T-helper 2 cell treated with Interferon-gamma antibody and Interleukin-4, amounts not matched to agents 5 μg/mL and 100 μg/mL, for 36 hours (primary cell): ENCODE measurements at places on chromosomes 1 and 21.
A peak's percentile ranks its signal among the peaks of the same experiment; 100 is the strongest.

DNA sequence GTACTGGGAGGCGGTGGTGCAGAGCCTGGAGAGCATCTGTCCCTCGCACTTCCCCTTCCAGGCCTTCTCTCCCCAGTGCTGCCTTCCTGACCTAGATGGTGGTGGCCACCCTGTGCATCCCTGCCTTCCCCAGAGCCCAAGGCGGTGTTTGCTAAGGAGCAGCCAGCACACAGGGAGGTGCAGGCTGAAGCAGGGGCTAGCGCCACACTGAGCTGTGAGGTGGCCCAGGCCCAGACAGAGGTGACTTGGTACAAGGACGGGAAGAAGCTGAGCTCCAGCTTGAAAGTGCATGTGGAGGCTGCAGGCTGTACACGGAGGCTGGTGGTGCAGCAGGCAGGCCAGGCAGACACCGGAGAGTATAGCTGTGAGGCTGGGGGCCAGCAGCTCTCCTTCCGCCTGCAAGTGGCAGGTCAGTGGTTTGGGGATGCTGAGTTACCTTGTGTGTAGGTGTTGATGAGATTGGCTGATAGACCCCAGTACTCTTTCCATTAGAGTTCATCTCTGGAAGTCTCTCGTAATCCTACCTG is 51.6 kb downstream of the OBSCN start:
- DNase-seq, result no peak

- DNase-seq, result peak; percentile 72
Observed at GRCh38 chr1:205199090-205199930, 12.2 kb downstream of the DSTYK start.

DNA sequence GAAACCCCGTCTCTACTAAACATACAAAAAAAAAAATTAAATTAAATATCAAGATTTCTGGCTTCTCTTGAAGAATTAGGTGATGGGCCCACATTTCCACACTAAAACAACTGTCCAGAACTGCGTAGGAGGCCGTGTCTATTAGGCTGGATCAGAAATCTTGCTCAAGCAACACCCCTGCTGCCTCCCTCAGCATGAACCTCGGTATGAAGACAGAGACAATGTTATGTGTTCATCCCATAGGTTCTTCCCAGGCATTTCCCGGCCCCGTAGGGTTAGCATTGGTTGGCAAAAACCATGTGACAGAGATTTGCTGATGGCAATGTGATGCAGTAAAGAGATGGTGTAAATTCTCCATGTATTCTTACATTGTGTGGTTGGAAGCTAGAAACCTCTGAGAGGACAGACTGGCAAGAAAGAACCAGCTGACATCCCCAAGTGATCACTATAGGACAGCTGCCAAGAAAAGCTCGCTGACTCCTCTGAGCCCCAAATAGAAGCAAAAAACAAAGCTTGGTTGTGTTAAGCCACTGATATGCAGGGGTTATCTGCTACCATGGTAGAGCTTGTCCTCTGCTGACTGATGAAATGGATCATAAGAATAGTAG is 34.5 kb downstream of the EBNA1BP2 start:
- no peak for DNase-seq

GRCh38 chr1:180494370-180494769 is 8.0 kb downstream of the ACBD6 start:
- DNase-seq, result no peak

- no peak for DNase-seq
Observed at GRCh38 chr1:119808491-119808890, 2.8 kb downstream of the REG4 start.

DNA sequence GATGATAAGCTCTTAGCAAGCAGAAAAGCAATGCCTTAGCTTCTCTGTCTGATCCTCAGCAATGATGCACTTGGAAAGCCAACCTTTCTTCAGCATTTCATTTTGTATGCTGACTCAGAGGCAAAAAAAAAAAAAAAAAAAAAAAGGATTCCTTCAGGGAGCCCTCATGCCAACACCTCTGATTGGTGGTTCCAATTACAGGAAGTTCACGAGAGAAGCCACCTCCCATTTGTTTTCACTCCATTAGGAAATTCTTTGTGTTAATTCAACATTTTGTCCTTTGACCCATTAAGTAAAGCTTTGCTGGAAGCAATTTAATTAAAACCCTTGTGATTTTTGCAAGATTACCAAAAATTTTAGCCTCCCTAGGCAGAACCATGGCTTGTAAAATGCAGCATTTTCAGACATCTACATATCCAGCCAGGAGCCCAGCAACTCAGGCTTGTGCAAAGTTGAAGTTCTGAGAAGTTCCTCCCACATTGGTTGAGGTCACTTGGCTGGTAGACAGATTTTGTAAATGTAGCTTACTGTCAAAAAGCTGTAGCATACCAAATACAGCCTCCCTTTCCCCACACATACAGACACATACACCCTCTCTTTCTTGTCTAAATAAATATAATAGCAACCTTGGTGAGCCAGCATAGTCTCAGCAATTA is 27.1 kb upstream of the VTCN1 start:
- no peak for DNase-seq

GRCh38 chr1:26412180-26412840 is 1.7 kb downstream of the LIN28A start:
- no peak for DNase-seq

GRCh38 chr1:159162516-159163265 is 8.7 kb upstream of the CADM3 start:
- no peak for DNase-seq

- no peak for DNase-seq
Observed at GRCh38 chr21:14288922-14289321, 73.0 kb downstream of the RBM11 start.

DNA sequence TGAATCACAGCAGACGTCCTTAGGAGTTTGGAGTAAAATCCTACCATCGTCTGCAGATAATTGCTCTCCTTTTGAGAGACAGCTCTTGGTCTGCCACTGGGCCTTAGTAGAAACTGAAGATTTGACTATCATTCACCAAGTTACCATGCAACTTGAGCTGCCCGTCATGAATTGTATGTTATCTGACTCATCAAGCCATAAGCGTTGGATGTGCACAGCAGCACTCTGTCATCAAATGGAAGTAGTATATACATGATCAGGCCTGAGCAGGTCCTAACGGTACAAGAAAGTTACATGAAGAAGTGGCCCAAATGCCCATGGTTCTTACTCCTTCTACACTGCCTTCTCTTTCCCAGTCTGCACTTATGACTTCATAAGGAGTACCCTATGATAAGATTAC is 317.8 kb downstream of the GPATCH2 start:
- DNase-seq, result no peak

DNA sequence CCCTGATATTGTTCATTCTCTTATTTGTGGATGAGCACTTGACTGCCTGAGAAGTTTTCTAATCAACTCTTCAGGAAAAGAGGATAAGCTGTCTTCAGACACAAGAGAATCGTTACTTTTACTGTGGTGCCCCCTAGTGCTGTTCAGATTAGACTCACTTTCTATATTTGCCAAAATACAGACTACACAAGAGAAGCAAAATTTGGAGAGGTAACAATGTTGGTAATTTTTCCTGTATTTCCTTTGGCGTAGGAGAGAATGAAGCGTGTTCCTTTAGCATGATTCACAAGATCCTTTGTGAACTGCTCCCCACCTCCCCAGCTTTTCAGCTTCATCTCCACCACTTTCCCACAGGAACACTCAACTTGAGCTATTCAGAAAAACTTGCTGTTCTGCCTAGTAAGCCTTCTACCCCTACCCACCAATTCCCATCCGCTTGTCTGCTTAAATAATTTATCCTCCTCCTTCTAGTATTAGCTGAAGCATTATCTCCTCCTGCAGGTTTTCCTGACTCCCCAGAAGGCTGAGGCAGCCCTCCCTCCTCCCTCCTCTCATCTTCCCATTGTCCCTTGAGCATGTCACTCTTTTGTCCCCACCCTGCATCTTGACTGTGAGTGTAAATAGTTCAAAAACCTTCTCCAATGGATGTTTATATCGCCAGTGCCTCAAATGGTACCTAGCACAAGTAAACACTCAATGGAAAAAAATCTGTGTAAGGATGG is 4.5 kb downstream of the TNFSF4 start:
- no peak for DNase-seq

- peak; percentile 67 for DNase-seq
Observed at GRCh38 chr1:9654834-9655723, 3.5 kb downstream of the PIK3CD start.

DNA sequence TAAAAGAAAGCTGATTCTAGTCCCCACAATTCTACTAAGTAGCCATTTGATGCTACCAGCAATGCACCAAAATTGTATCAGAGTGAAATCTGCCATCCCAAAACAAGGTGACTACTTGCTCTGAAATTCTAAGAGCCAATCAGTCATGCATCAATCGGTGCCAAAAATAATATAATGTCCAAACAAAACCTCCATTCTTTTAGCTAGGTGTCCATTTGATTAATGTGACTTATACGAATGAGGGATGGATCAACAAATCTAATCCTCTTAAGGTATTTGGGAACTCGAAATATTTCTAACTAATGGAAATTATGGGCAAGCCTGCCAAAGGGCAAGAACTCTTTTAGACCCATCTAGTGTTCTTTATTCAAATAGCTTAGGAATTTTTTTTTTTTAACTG is 66.4 kb upstream of the NEK2 start:
- no peak for DNase-seq

DNA sequence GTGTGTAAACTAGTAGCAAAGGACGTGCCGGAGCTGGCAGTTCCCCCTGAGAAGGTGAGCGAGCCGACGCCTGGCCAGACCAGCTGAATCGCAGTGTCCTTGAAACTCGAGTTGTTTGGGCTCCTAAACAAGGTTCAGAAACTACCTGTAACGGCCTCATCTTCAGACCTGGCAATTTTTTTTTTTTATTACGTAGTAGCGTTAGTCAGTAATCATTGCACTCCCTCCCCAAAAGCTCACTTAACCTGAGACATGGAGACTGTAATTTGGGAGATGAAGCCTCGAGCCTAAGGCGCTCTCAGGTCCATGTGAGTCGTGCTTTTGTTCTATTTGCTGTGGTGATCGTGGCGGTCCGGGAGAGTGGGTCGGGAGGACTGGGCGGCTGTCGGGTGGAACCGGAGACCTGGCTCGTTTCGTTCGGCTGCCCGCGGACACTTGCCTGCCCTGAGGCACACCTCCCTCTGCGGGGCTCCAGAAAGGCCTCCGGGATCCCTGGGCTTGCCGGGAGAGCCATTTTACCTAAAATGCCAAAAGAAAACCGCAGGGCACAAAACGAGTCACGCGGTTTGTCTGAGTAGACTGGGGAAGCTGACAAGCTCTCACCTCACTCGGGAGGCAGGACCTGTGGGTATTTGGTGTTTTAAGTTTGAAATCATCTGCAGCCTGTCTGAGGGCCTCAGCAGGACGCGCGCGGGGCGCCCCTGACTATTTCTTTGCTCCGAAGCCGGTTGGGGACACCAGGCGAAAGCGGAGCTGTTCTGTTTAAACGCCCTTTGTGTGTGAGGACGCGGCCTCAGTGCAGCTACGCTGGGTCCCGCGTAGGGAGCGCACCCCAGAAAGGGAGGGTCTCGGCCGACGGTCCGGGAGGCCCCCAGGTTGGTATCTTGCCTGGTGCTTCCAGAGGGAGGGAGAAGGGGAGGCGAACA is 722 bp downstream of the LHX8 start:
- no peak for DNase-seq

DNA sequence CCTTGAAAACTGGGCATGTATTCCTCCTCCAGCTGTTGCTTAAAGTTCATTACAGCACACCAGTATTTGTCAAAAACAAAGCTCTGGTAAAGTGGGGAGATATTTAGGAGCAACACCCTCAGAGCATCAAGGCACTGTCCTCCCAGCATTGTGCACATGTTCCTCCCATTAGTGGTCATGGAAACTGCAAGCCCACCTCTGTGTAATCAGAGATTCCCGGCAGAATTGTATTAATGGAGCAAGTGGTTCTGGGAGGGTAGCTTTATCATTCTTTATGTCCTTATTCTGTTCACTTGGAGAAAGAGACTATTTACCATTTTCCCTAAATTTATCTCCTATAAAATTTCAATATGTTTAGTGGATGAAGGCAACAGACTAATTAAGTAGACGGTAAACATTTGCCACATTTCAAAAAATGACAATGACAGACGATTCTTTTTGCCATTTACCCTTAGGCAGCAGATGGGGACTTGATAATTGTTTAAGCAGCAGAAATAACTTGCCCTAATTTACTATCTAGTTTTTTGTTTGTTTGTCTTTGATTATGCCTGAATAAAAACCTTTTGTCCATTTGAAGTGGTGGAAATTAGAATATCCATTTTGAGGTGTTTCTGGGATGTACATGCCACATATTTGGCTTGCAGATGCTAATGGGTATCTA is 289.6 kb upstream of the ST6GALNAC5 start:
- no peak for DNase-seq

- DNase-seq, result peak; percentile 62
Observed at GRCh38 chr1:107935396-107936064, 29.4 kb downstream of the VAV3 start.

- no peak for DNase-seq
Observed at GRCh38 chr1:153233448-153233847, 16.1 kb downstream of the PRR9 start.

- no peak for DNase-seq
Observed at GRCh38 chr1:184461321-184461720, 74.5 kb downstream of the C1orf21 start.

DNA sequence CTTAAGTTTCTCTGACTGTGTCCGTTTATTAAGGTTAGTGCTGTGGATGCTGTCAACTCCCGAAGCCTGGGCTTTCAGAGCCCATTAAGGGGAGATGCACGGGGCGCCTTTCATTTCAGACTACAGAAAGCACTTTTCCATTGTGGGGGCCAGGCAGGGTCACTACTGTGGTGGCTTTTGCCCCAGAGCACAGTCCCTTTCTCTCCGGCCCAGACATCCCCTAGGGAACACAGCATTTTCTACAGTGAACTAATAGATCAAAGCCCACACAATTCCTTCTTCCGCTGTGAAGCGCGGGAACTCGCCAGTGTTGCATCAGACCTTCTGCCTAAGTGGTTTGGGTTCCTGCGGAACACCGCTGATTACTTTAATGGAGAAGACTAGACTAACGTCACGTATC is 26.8 kb upstream of the MAP1LC3C start:
- DNase-seq, result no peak

- no peak for DNase-seq
Observed at GRCh38 chr1:43199093-43199726, 27.1 kb downstream of the CFAP57 start.

GRCh38 chr1:227072991-227073390 is 132.9 kb downstream of the COQ8A start:
- DNase-seq, result no peak

DNA sequence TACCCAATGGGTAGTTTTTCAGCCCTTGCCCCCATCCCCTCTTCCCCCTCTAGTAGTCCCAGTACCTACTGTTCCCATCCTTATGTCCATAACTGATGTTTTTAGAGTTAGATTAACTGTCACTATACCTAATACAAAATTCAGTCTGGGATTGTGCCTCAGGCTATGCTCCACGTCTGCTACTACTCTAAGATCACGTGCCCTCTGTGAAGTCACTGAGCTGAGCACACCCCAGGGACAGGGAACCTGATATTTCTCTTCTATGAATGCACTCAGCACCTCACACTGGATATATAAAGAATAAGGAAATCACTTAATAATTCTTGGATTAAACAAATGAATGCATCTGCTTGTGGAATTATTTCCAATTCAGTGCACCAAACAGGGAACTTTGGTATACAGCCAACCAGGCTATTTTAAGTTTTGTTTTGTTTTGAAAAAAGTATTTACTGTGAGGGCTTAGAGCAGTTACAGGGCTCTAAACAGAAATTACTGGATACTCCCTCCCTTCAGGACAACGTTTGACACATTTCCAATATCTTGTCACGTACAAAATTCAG is 307.9 kb downstream of the SMYD3 start:
- no peak for DNase-seq

- DNase-seq, result no peak
Observed at GRCh38 chr1:38173848-38174247, 127.3 kb upstream of the POU3F1 start.

- no peak for DNase-seq
Observed at GRCh38 chr1:94746635-94747525, 73.3 kb upstream of the SLC44A3 start.

- no peak for DNase-seq
Observed at GRCh38 chr1:202280595-202280994, 61.1 kb downstream of the UBE2T start.
